ENCODE measurements at places on chromosomes 1 and 21.

DNA sequence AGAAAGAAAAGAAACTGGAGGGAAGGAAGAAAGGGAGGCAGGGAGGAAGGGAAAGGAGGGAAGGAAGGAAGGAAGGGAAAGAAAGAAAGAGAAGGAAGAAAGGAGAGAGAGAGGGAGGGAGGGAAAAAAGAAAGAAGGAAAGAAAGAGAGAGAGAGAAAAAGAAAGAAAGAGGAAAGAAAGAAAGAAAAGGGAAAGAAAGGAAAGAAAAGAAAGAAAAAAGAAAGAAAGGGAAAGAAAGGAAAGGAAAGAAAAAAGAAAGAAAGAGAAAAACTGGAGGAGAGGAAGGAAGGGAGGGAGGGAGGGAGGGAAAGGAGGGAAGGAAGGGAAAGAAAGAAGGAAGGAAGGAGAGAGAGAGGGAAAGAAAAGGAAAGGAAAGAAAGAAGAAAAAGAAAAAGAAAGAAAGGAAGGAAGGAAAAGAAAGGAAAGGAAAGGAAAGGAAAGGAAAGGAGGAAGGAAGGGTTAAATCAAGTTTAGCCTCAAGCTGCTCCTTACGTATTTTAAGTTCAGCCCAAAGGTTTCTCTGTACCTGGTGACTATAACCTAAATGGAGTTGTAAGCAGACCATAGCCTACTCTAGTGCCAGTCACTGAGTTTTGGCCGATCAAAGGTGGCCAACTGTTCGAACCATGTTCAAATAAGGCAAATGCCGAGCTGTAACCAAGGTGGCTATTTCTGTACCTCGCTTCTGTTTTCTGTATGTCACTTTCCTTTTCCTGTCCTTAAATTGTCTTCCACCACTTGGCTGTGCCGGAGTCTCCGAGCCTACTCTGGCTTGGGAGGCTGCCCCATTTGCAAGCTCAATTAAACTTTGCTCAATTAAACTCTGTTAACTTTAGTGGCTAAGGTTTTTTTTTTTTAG, 37.8 kb upstream of the TMPRSS2 start:
- no peak for DNase-seq

DNA sequence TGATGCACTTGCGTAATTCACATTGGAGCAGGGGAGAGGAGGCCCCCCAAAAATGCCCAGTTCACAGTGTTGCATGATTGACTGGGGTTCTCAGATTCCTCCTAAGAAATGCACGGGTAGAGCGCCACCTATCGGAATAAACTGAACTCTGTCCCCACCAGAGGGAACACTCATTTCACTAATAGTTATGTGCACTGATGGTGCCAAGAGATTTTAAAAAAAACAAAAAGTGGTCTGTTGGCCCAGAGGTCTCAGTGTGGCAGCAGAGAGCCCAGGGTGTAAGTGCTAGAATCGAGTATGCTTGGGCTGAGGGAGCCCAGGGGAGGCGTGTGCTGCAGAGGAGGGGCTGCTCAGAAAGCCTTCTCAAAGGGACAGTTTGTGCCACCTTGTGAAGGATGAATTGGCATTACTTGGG, 6.9 kb downstream of the PINK1 start:
- no peak for DNase-seq

DNA sequence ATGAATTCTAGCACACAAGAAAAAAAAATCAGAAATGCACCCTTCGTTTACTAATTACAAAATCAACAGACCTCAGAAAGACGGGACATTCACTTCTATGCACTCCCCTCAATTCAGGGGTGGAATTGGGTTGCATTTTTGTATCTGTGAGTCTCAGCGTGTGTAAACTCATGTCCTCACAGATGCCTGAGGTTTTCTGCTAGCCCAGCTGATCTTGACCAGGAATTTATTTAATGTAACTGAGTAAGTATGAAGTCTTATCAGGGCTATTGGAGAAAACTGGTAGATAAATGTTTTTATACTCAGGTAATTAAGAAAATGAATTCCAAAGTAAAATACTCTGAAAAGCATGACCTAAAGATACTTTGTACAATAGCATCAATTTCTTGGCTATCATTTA, 167.7 kb downstream of the RUNX1 start:
- no peak for DNase-seq

DNA sequence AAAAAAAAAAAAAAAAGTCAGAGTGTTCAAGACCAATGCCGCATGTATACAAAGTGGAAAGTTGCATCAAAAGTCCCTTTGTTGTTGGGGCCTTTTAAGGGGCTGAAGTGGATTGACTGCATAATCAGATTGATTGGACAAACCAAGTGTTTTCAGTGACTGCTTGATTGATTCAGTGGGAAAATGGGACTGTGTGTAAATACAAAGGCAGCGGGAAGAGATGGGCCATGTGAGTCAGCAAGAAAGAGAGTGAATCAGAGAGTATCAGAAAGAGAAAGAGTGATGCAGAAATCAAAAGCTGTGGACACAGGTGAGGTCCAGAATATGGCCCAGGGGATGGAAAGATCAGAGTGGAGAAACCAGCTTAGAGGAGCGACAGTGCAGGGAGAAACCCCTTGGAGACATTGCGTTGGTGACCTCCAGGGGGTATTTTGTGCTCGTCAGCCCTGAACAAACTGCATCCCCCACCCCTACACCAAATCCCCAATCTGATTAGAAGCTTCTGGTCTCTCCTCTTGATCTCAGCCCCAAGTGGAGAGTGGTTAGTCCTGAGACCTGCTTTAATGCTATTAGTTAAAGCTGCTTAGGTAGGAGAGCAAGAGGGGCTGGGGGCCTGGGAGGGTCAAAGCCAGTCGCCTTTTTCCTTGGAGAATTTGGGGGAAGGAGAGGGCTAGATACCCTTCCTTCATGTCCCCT, 5.1 kb upstream of the ETV3L start:
- no peak for DNase-seq

DNA sequence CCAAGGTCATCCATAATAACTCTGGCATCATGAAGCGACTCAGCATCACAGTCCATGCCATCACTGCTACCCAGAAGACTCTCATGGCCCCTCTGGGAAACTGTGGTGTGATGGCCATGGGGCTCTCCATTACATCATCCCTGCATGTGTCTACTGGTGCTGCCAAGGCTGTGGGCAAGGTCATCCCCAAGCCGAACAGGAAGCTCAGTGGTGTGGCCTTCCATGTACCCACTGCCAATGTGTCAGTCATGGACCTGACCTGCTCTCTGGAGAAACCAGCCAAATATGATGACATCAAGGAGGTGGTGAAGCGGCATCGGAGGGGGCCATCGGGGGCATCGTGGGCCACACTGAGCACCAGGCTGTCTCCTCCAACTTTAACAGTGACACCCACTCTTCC, 65.1 kb upstream of the ARHGAP29 start:
- no peak for DNase-seq

All from NCI-H774 (cell line).